Left forelimb (tissue), 1 donor: ENCODE measurements at places on chromosomes 1 and 21.

DNA sequence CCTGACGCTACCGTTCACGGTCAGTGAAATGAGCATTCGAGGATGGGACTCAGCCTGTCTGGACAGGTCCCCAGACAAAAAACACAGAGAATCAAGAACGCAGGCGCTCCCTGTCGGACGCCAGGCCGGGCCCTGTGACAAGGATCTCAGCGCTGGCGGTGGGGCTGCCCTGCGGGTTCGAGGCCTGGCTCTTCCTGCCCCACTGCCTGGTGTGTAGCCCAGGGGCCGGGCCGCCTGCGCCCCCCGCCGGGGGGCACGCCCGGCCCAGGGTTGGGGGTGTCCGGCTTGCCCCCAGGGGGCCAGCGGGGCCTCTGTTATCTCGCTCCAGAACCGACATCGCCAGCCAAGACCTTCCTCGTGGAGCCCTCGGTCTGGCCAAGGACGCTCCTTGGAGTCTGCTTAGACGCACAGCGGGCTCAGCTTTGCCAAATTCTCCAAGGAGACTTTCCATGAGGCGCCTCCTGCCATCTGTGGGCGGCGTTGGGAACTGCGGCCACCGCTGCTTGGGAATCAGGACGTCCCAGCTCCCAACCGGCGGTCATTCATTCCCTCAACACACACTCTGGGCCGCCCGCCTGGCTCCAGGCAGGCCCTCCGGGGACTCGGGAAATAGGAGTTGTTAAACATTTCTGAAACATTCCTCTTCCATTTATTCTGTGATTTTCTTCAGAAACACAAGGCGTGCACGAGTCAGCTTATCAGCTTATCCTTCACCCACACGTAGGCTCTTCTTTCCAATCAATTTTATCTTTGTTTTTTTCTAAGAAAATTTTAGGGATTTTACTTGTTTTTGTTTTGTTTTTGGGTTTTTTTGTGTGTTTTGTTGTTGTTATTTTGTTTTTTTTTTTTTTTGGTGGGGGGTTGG is 11.3 kb upstream of the RIPK4 start:
- DNase-seq = peak; percentile 90

GRCh38 chr1:245894843-245895242 is 612.2 kb downstream of the SMYD3 start:
- DNase-seq = no peak

GRCh38 chr1:168343566-168343965 is 62.9 kb downstream of the TBX19 start:
- no peak for DNase-seq

GRCh38 chr1:185846672-185847444 is 112.7 kb downstream of the HMCN1 start:
- DNase-seq = no peak

- DNase-seq = no peak
These were observed 66.7 kb downstream of the CCDC30 start for GRCh38 chr1:42529724-42530181.

DNA sequence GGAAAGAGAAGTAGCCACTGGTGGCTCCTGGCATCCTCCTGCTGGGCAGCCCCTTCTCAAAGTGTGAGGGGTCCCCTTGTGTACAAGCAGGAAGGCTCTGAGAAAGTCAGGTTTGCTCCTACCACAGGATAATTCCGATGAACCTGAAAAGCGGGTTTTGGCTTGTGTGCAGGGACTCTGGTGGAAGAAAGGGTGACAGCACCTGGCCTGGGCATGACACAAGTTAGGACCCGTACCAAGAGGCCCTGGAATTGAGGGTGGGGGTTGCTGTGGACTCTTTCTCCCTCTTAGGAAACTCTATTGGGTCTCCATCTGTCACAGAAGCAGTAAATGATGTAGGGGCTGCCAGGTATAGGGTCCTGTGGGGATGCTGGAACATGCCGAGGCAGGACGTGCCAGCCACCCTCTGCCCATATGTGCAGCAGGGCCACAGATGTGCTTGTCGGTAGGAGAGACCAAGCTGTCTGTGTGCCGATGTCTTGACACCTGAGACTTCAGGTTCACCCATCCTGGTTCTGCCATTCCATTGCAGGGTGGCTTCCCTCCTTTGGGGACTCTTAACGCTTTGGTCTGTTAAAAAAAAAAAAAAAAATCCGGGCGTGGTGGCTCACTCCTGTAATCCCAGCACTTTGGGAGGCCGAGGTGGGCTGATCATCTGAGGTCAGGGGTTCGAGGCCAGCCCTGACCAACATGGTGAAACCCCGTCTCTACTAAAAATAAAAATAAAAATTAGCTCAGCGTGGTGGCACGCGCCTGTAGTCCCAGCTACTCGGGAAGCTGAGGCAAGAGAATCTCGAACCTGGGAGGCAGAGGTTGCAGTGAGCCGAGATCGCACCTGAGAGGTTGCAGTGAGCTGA is 9.8 kb downstream of the C1orf35 start:
- peak; percentile 33 for DNase-seq

- DNase-seq = no peak
These were observed 2.4 kb upstream of the RNU11 start for GRCh38 chr1:28646040-28646439.

DNA sequence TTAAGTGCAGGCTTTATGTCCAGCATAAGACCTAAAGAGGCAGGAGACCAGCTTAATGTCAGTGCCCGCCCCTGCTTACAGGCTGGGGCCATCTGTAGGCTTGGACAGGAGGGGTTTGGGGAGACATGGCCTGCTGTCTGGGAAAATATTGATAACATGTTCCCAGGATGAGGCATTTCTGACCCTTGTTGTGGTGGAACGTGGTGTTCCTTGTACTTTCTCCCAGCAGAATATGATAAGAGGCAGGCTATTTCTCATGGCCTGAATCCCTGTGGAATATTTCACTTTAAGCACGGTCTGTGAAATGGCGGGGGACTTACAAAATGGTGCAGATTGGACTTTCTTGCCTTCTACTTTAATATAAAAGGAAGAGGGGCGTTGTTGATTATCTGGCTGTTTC is 41.9 kb upstream of the PLA2G5 start:
- DNase-seq = no peak

GRCh38 chr1:40226192-40226591 is 21.5 kb upstream of the TMCO2 start:
- no peak for DNase-seq

DNA sequence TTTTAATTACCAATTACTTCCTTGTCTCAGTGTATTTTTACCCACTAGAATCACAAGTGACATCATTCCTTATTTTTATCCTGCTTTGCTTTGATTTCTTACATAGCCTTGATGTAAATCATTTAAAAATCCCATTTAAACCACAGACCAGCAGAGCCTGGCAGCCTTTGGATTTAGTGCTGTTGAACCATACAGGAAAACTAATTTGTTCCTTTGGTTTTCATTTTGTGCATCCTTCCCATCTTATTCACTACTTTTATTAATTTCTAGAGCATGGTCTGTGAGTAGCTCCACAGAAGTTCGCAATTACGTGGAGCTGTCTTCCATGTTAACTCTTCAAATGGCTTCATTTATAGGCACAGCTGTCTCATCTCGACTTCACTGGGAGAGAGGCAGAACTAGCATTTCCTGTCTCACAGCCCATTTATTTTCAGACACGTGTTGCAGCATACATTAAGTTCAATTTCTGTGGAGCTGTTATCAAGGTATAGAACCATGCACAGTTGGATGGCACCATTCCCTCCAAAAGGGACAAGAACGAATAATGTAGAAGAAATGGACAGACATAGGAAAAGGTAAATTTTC is 235.3 kb downstream of the MRPL39 start:
- no peak for DNase-seq

GRCh38 chr21:24852610-24853195 is 754.6 kb downstream of the MRPL39 start:
- no peak for DNase-seq

- no peak for DNase-seq
These were observed 886.9 kb downstream of the AMY1C start for GRCh38 chr1:104636581-104636980.

DNA sequence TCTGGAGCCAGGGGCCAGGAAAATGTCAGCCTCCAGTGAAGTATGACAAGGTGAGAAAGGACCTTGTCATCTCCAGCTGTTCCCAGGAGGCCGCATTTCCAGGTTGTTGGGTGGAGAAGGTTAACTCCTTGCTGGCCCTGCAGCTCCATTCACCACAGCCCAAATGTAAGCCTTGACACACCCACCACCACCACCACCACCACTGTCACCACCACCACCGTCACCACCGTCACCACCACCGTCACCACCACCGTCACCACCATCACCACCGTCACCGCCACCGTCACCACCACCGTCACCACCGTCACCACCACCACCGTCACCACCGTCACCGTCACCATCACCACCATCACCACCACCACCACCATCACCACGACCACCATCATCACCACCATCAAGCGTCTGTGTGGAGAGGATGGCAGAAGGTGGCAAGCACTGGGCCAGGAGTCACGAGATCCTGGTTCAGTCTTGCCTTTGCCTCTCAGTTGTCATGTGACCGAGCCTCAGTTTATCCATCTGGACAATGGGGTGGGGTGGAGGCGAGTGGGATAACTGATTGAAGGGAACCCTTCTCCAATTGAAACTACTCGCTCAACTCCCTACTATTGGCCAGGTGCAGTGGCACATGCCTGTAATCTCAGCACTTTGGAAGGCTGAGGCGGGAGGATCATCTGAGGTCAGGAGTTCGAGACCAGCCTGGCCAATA is 21.2 kb upstream of the FAM131C start:
- no peak for DNase-seq

GRCh38 chr1:227775841-227776240 is 39.6 kb upstream of the PRSS38 start:
- no peak for DNase-seq

GRCh38 chr1:179775009-179775408 is 31.9 kb downstream of the FAM163A start:
- DNase-seq = no peak

DNA sequence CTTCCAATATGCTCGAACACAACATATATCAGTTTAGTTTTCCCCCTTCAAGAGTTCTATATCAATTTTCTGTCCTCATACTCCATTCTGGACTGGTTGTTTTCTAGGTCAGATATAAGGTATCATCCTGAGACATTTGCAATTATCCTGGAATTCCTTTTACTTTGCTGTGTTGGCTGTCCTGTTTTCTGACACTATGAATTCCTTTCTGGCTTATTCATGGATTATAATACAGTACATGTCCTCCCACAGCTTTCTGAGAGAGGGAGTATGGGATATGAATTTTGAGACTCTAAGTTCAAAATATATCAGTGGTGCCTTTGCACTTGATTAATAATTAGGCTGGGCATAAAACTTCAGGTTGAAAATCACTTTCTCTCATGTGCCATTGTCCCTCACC is 11.9 kb downstream of the PHTF1 start:
- DNase-seq = no peak

- DNase-seq = no peak
These were observed 25.8 kb downstream of the OSBPL9 start for GRCh38 chr1:51642739-51643142.

DNA sequence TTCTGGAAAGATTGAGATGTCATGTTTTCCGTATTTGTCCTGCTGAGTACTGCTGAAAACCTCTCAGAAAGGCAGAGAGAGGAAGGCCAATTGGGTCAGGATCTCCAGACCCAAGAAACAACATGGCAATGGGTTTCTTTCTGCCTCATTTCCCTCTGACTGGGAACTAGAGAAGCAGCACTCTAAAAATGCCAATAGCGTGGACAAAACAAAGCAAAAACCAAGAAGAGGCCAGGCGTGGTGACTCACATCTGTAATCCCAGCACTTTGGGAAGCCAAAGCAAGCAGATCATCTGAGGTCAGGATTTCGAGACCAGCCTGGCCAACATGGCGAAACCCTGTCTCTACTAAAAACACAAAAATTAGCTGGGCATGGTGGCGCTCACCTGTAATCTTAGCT is 18.3 kb downstream of the TNFRSF9 start:
- DNase-seq = no peak

DNA sequence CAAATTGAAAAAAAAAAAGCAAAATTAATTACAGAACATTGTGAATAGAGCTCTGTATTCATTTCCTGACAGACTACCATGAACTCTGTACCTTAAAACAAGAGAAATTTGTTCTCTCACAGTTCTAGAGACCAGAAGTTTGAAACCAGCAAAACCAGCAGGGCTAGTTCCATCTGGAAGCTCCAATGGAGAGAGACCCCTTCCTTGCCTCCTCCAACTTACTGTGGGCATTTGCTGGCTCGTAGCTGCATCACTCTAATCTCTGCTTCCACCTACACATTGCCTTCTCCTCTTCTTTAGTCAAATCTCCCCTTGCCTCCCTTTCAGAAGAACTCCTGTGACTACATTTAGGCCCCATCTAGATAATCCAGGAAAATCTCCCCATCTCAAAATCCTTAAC is 56.5 kb downstream of the SYDE2 start:
- no peak for DNase-seq

DNA sequence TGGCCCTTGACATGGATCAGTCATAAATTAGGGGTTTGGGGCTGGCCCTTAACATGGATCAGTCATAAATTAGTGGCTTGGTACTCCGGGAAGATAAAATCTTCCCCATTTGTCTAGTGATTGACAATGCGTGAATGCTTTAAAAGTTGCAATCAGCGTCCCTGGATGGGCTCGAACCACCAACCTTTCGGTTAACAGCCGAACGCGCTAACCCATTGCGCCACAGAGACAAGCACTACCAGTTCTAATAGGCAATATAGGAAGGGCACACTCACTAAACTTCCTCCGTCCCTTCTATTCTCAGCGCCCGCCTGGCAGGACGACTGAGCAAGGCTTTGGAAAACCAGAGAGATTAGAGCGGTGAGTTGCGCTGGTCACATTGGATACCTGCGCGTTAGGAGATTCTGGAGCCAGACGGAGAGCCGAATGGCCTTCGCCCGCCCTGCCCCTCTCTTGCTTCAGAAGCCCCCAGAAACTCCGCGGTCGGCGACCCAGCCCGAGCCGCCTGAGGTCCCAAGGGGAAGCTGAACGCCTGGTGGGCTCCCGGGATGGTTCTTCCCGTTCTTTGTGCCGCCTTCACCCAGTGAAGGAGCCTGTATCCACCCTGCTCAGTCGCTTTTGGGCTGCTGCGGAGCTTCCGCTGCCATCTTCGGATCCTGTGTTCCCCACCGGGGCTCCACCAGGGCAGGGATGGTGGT is 235.9 kb downstream of the FAM72C start:
- DNase-seq = no peak

- DNase-seq = no peak
These were observed 44.8 kb downstream of the SNX7 start for GRCh38 chr1:98706173-98706843.

- no peak for DNase-seq
These were observed 19.7 kb downstream of the AK4 start for GRCh38 chr1:65167586-65168242.

- DNase-seq = no peak
These were observed 4.1 kb downstream of the KIAA1614 start for GRCh38 chr1:180916771-180917170.

DNA sequence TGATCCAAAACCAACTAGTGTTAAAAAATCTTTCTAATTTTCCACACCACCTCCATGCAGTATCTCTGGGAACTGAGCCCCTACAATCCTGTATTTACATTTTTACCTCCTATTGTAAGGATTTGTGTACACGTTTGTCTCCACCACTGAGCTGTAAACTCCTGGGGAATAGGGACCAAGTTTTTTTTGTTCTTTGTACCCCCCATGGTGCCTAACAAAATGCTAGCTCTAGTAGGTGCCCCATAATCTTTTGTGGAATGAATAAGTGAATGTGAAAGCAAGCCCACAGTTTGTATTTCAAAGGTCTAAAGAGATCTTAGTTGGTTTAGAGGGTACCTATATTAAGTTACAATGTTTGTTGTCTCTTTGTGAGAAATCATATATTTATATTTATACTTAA is 879 bp upstream of the WLS start:
- DNase-seq = no peak
